ENCODE measurements at places on chromosomes 2 and 18.

DNA sequence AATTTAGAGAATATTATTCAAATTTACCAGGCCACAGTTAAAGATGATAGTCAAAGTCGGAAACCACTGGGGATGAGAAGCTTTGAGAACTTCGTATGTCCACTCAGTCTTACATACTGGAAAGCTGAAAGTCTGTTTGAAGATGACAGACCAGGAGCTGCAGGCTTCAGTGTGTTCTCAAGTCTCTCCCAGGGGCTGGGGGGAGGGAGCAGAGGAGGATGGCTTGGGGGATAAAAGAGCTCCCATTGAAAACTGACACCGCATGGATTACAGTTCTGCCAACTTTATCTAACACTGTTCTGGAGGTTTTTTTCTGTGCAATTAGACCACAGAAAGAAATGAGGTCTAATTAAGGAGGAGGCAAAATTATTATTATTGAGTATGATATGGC lies 170.5 kb upstream of the ALKAL2 start:
- no peak for DNase-seq

DNA sequence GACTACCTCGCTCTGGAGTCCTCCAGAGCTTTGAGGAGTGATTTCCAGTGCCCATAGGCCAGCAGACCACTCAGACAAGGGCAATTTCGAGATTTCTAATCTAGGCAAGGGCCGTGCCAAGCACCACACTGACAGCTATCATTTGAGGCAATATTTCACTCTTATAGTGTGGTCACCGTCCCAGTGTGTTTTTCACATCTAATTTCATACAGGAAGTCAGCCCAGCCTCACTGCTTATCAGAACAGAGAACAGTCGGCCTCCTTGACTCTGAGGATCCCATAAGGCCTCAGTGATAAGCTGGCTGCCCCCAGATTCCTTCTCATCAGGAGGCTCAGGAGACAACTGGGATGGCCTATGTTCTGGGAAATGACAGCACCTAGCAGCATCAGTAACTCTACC lies 581 bp downstream of the CAPN14 start:
- no peak for DNase-seq

DNA sequence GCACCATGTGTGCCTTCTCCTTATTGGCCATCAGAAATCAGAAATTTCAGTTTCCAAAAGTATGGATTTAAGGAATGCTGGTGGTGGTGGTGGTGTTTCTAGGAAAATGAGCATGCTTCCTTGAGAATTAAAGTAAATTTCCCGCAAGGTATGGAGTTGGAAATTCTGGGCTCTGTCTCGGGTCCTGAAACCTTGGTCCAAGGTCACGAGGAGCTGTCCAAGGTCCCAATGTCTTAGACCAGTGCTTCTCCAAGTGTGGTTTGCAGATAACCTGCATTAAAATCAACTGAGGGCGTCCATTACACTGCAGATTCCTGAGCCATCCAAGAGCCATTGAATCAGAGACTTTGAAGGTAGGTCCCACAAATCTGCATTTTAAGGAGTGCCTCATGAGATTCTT lies 210.9 kb upstream of the PKDCC start:
- DNase-seq = no peak

GRCh38 chr2:118609138-118609537 lies 238.3 kb downstream of the EN1 start:
- DNase-seq = no peak

DNA sequence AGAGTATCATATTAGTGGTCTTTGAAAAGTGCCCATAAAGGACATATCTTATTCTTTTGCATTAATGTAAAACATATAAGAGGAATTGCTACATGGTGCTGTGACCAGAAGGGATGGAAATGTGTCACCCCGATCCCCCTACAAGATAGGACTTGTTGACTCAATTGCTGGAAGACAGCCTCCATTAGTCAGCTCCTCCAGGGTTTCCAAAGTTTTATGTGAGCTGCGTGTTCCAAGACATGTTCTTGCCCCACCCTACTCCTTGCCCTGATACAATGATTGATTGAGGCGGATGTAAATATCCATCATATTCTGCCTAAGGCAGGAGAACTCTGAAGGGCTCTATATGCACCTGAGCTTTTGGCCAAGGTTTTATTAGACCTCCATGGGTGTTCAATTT lies 541.0 kb upstream of the ZEB2 start:
- no peak for DNase-seq

DNA sequence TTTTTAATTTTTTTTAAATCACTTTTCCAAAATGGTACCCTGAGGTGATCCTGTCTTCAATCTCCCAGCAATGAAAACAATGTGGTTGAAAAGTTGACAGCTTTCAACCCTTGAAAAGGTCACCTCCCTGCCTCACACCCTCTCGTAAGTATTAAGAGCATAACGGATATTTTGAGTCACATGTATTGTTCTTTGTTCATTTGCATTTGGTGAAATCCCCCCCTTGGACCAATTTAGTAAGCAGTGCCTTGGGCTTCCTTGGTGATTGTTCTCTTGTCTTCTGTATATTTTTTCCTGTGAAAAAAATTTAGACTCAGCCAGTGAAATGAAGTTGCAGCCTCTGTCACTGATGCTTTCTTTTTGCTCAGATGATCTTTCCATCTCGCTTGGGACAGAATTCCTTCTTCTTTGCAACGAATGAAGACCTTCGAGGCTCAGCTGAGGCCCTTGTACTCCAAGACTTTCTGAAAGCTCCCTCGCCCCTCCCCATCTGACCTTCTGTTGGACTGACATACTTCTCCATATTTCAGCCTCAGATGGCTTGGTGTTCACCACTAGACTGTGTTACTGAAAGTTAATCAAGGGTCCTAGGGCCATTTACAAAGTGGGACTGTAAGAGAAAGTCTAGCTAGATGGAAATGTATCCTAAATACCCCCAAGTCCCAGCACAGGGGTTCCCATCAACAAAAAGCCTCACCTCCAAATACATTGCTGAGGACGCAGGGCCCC lies 158.4 kb downstream of the BCL2 start:
- no peak for DNase-seq

Data from fibroblast of skin of left biceps (primary cell).